Fibroblast of upper back skin (primary cell): ENCODE measurements at places on chromosomes 2 and 18.

DNA sequence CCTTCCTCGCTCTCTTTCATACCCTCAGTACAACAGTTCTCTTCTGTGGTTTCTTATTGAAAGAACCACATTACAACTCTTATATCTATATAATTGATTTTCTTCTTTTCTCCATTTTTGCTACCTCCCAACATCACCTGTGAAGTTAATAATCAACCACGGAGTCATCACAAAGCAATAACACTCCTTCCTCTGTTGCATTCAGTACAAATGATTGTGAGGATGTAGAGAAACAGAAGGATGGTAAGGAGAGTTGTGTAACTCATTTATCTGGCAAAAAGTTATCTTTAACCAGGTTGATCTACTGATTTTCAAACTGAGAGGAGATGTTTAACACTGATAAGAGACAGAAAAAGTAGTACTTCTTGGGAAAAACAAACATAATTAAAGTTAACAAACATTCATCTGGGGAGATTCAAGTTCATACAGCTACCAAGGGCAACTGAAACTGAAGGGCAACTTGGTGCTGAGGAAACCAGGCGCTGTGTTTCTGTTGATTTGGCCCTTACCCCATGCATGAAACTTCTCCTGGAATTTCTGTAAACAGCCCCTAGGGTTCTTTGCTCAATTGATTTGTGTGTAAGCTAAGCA lies 14.2 kb downstream of the IDH1 start:
- no peak for DNase-seq

DNA sequence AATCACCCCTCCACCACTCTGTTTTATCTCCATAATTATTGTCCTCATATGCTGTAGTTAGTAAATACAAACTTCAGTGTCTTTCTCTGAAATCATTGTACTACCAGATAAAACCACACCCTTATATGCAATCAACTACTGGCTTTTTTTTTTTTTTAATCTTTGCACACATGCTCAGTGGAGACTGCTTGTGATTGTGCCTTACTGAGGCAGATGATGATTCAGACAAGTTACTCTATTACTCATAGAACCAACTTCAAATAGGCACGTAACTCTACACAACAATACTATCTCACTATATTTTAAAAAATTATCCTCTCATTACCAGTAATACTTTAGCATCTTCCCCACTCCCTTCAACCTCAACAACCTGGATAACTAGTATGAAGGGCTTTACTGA lies 1278.4 kb upstream of the PIK3C3 start:
- no peak for DNase-seq

- no peak for DNase-seq
Measured at GRCh38 chr2:7819850-7820249, 862.0 kb upstream of the ID2 start.

GRCh38 chr2:102063941-102064678 lies 72.3 kb downstream of the IL1R2 start:
- DNase-seq = peak; percentile 99

DNA sequence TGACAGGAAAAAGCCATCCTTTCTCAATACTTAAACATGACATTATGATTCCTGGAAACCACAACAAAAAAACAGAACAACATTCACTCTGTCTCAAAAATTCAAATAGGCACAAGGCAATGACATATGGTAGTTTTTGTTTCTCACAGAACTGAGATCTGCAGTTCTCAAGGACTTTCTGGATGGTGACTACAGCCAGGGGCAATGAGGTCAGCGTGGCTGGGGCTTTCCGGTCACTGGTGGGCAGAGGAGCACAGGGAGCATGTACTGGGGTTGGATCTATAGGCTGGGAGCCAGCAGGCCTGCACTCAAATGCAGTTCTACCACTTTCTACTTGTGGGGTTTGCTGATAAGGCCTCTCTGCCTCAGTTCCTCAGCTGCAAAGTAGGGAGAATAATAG lies 72.0 kb downstream of the CTAGE1 start:
- no peak for DNase-seq

DNA sequence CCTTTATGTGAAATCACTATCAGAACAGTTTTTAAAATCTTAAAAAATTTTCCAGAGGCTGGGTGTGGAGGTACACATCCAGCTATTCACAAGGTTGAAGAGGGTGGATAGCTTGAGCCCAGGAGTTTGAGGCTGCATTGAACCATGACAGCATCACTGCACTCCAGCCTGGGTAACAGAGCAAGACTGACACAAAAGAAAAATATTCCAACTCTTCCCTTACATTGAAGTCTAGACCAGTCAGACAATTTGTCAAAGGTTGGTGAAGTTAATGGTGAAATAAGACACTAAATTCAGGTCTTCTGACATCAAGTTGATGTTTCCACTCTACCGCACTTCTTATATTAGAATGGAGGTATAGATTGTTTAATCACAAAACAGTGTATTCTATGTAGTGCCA lies 52.8 kb downstream of the HYCC2 start:
- peak; percentile 1 for DNase-seq

GRCh38 chr18:67211646-67212045 lies 304.9 kb downstream of the DSEL start:
- DNase-seq = peak; percentile 21

DNA sequence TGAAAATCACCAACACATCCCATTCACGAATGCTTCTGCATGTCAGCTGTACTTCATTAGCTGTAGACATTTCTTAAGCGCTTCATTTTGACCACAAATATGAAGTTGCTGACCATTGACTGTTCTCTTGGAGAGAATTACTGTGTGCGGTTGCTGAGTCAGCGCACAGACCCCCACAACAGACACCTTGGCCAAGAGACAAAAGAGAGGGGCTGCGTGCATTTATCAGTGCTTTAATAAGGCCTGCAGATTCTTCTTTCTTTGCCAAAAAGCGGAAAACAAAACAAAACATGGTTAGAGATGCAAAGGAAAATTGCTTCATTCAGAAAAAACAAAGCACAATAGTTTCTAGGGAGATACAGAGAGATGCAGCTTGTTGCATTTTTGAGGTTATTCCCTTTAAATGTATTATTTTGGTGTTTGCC lies 174.7 kb downstream of the ACKR3 start:
- peak; percentile 100 for DNase-seq

- no peak for DNase-seq
Measured at GRCh38 chr2:15570104-15570503, 9.0 kb upstream of the NBAS start.

GRCh38 chr18:2423761-2424160 lies 147.5 kb downstream of the METTL4 start:
- no peak for DNase-seq

- peak; percentile 85 for DNase-seq
Measured at GRCh38 chr2:40243581-40244187, 208.2 kb downstream of the SLC8A1 start.

GRCh38 chr2:164538240-164538866 lies 82.9 kb downstream of the GRB14 start:
- peak; percentile 55 for DNase-seq

- no peak for DNase-seq
Measured at GRCh38 chr2:9964334-9964980, 13.0 kb downstream of the GRHL1 start.

- no peak for DNase-seq
Measured at GRCh38 chr2:68108120-68108519, 45.3 kb upstream of the C1D start.

- DNase-seq = no peak
Measured at GRCh38 chr18:3401669-3402620, 48.0 kb upstream of the TGIF1 start.

- no peak for DNase-seq
Measured at GRCh38 chr18:49127471-49128190, 176.9 kb upstream of the SMAD7 start.
